ENCODE measurements at places on chromosomes 6 and 20. TPM values are rescaled to one million over a fixed set of nuclear protein-coding genes. Genes with fewer than 3 reads are reported as not detected.

GRCh38 chr6:136022224-136022874, 170.8 kb downstream of the PDE7B start:
- DNase-seq, result no peak

GRCh38 chr6:56933650-56934049, 21.3 kb upstream of the BEND6 start:
- no peak for DNase-seq

GRCh38 chr6:10389739-10390494, 25.0 kb downstream of the TFAP2A start:
- DNase-seq, result no peak

DNA sequence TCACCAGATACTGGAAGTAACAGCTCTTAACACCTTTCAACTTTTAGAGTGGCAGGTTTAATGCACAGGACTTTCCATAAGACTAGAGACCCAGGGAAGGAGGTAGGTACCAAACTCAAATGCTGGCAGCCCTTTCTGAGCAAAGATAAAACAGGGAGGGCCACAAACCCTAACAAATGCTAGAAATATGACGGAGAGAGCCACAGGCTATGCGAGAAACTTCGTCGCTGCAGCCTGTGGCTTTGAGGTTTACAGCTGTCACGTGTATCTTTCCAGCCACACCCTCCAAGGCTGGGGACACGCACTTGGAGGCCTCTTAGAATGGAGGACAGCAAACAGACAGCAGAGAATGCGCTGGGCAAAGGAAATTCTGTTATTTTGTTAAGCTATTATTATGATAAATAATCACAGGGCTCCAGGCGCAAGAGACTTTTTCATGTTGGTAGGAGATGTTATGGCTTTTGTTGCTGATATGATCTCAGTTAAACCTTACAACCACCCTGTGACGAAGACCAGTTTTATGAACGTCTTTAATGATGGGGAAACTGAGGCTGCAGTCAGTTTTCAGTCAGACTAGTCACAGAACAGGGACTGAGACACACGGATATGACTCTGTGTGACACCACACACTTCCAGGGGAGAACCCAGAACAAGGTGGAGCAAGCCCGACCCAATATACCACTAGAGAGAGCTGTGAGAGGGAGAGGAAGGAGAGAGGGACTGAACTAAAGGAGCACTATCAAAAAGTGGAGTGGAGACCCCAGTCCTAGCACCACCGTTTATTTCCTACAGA, 2.0 kb downstream of the TRAM2 start:
- peak; percentile 77 for DNase-seq

- DNase-seq, result no peak
Observed at GRCh38 chr20:19025430-19026120, 186.9 kb upstream of the SLC24A3 start.

Gene ROMO1
- 126 TPM for total RNA-seq

Gene POM121L2
- not detected for total RNA-seq

GRCh38 chr20:33000802-33001466, 3.3 kb downstream of the SUN5 start:
- DNase-seq, result no peak

GRCh38 chr6:52157301-52157941, 28.8 kb upstream of the IL17A start:
- no peak for DNase-seq

- no peak for DNase-seq
Observed at GRCh38 chr6:143482593-143482992, 28.9 kb downstream of the FUCA2 start.

- no peak for DNase-seq
Observed at GRCh38 chr6:160132297-160132637, 10.7 kb downstream of the SLC22A1 start.

Gene AIF1
- 96.4 TPM for total RNA-seq

Gene ISM1
- 0.71 TPM for total RNA-seq

DNA sequence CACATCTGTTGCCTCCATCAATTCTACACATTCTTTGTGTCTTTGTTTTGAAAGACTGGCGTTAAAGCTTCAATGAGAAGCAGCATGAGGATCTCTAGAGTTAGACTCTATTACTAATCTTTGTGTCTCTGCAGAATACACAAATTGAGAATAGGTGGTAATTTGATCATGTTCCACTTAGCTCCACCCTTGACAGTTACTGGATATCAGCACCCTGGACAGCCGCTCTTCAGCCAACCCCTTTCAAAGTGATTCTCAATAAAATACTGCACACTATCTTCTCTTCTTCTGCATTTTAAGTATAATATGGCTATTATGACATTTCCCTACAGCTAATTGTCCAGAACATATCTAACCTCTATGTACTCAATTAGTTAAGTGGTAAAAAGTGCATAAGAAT, 54.3 kb upstream of the CNR1 start:
- DNase-seq, result peak; percentile 4

DNA sequence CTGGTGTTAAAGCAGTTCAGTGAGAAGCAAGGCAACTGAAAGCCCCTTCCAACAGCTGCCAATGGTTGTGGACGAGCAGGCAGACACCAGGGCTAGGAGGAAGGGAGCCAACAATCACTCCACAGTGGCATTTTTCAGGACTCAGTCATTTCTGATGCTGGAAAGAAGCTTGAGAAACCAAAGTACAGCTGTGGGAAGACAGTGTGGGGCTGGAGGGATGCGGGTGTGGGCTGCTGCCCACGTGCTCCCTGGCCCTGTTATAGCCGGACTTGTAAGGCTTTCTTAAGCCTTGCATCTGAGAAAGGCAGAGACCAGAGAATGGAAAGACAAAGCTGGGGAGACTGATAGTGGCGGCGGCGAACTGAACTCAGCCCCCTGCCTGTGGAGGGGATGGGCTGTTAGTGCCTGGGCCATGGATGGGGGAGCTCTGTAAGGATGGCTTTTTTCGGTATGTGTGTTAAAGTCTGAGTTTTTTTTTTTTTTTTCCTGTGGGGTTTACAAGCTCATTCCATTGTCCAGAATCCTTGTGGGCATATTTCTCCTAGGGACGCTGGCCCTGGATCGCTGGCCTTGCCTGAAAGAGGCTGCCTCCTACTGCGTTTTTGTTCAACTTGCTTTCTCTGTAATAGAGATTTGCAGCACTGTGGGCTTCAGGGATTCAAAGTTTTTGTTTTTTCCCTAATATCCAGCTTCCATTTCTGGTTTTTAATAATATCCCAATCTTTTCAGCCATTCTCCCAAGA, 91.7 kb downstream of the GJA10 start:
- peak; percentile 70 for DNase-seq

Gene FAM217A
- total RNA-seq, result not detected

DNA sequence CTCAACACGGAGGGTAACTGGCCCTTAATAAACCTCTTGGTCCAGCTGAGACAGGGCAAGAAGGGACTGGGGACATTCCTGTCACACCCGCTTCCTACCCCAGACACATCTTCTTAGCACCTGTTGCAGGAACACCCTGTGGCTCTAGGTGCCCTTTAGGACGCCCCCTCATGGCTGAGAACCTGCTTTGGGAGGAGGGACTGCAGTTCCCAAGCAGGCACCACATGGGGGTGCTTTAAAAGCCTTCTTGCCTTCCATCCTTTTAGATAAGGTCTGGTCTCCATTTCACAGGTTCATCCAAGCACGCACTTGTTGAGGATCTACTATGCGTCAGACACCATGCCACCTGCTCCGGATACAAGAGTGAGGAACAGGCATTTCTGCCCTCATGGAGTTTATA, 26.6 kb downstream of the NSFL1C start:
- no peak for DNase-seq

DNA sequence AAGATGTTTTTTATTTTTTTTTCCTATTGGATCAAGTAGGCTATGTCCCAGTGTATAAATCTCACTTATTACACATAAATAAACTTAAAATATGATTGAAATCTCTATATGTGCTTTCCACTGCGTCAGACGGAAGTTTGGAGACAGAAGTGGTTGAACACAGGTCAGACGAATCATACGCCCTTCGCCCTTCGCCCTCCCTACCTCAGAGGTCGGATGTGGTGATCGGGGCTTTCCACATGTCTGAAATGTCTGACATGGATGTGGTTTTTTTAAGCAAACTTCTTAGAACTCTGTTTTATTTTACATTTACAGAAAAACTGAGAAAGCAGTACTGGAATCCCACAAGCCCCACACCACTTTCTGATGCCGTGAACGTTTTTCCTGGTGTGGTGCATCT, 344.4 kb downstream of the THBS2 start:
- DNase-seq, result no peak

GRCh38 chr6:30025186-30025585, 35.9 kb upstream of the POLR1H start:
- no peak for DNase-seq

Gene USP49
- total RNA-seq, result 4.3 TPM

Gene BMP7
- total RNA-seq, result 0.67 TPM

GRCh38 chr6:36752886-36753506, 55.4 kb downstream of the RAB44 start:
- no peak for DNase-seq

DNA sequence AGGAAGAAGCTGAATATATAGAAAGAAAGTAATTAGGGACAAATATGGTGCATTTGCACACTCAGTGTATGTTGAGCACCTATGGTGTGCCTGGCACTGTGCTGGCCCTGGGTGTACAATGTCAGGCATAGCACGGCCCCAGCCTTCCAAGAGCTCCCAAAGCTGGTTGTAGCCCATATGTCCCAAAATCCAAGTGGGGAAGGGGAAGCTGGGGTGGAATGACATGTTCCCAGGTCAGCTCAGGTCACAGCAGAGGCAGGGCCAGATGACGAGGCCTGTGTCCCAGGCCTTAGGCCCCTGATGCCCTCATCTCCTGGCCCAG, 170.0 kb downstream of the VEGFA start:
- DNase-seq, result no peak

Gene HNF4A
- 3.5 TPM for total RNA-seq

Gene ARMH2
- not detected for total RNA-seq

DNA sequence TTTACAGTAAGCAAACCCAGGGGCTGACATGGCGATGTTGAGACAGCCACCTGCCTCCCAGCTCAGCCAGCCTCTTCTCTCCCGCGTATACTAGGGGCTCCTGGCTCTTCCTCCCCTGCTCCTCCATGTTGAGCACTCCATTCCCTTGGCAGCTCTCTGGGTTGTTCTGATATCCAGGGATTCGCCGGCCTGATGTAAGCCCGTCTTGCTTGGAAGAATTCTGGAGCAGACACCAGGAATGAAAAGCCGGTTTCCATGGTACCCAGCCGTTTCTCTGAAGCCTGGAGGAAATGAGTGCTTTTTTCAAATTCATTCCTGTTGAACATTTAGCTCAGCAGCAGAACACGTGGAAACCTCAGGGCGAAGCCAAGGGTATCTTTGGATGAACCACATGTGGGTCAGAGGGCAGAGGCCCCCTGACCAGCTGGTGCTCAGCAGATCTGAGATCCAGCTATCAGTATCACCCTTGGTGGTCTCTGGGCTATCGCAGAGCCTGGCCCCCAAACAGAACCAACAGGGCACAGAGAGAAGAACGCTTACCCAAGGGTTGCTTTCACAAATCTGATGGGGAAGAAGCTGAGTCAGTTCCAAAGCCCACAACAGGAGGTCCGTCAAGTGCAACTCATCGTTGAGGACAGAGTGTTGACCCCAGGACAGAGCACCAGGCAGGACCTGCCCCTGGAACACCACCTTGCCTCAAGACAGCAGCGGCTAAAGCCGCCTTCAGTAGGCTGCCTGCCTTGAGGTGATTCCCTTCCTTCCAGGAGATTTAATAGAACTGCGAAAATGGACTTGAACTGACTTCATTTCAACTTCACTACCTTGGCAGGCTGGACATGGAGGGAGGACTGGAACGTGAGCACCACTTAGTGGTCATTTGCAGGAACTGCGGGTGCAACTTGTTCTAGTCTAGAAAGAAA, 96.1 kb upstream of the RIN2 start:
- DNase-seq, result peak; percentile 55

GRCh38 chr6:86715676-86716075, 221.7 kb upstream of the HTR1E start:
- DNase-seq, result peak; percentile 2

Data from left lung (tissue), 14 donors.